ENCODE measurements at places on chromosomes 3 and 15. TPM values are rescaled to one million over a fixed set of nuclear protein-coding genes. Genes with fewer than 3 reads are reported as not detected.

DNA sequence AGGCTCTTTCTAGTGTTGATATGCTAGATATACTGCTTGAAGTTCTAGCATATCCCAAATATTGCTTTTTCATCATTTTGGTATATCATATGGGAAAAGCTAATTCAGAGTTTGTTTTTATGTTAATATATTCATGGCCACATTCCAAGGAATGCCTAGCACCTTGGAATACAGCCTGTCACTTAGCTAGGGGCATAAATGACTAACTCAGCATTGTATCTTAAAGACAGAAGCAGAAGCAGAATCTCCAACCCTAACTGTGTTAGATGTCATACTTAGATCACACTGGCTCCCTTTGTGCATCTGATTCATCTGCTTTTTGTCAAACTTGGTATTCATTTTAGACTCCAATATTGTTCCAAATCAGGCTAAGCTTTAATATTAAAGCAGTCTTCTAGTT, 130.8 kb upstream of the TSPAN3 start:
- no peak for DNase-seq
- no peak overlapping the region for H3K27ac ChIP-seq
- peaks cover 2% of the 10 kb centered on the region for H3K4me1 ChIP-seq
- no peaks in the 10 kb centered on the region for H3K27me3 ChIP-seq

GRCh38 chr3:174397848-174398247, 461.3 kb upstream of the NAALADL2 start:
- H3K27me3 ChIP-seq, result no peaks in the 10 kb centered on the region
- H3K4me1 ChIP-seq, result no peaks in the 10 kb centered on the region
- no peak overlapping the region for H3K4me3 ChIP-seq
- H3K27ac ChIP-seq, result no peak overlapping the region
- no peaks in the 10 kb centered on the region for H3K36me3 ChIP-seq

DNA sequence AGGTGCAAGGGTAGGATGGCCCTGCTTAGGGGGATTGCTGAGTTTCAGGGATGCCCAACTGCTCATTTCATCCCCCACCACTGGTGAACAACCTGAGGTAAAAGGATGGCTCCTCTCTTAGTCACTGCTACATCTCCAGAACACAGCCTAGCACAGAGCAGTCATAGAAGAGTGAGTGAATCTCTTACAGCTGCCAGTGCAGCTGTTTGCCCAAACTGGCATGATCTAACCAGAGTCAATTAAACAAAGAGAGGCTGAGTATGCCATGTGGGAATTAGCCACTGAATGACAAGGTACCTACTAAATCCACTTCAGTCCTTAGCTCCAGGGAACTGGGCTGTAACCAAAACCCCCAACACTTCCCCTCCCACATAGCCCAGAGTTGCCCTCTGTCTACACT, 6.8 kb upstream of the NCKIPSD start:
- no peak overlapping the region for H3K27ac ChIP-seq
- H3K4me1 ChIP-seq, result peaks cover 5% of the 10 kb centered on the region
- no peak overlapping the region for H3K4me3 ChIP-seq
- no peak for DNase-seq
- no peaks in the 10 kb centered on the region for H3K27me3 ChIP-seq
- H3K36me3 ChIP-seq, result peaks cover 47% of the 10 kb centered on the region

DNA sequence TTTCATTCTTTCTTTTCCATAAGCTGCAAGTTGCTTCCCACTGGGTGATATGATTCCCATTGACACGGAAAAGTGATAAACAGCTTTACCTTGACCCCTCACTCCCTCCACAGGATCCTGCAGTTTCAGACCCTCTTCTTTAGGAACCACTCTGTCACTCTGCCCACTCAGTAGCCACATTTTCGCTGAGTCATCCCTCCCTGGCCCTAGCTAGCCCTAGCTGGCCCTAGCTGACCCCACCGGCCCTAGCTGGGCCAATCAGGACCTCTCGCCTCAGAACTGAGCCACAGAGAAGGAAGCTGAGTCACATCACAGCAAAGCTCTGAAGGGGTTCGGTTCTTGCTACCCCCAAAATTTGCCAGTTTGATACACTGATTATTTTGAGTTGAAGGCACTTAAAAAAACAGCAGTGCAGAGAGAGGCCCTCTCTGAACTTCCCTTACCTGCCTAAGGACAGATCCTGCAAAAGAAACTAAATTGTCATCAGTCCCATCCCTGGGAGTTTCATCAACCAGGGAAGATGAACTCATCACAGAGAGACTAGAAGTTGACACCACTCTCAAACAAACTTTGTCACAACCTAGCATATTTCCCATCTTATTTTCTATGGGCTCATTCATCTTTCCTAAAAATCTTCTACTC, 233.5 kb upstream of the PROK2 start:
- H3K4me1 ChIP-seq, result peaks cover 19% of the 10 kb centered on the region
- DNase-seq, result peak; percentile 41
- peak overlapping the region; percentile 34 for H3K27ac ChIP-seq
- peaks cover 1% of the 10 kb centered on the region for H3K36me3 ChIP-seq
- no peaks in the 10 kb centered on the region for H3K27me3 ChIP-seq

GRCh38 chr3:56725175-56725574, 42.1 kb upstream of the TASOR start:
- no peaks in the 10 kb centered on the region for H3K27me3 ChIP-seq
- H3K36me3 ChIP-seq, result peaks cover 76% of the 10 kb centered on the region
- H3K27ac ChIP-seq, result peak overlapping the region; percentile 95
- H3K4me1 ChIP-seq, result peaks cover 58% of the 10 kb centered on the region
- DNase-seq, result peak; percentile 91
- peak overlapping the region; percentile 62 for H3K4me3 ChIP-seq

Gene SCN11A
- 0.05 TPM for total RNA-seq

Gene C3orf18
- 15.6 TPM for total RNA-seq

Gene MUC20
- 0.85 TPM for total RNA-seq

Gene ZNF660
- total RNA-seq, result 0.30 TPM

Measured in activated CD8-positive, alpha-beta memory T cell treated with anti-CD3 and anti-CD28 coated beads, Interleukin-2, amount 10 ng/mL, durations not matched to agents 7 days and 5 days (primary cell).